Effector memory CD8-positive, alpha-beta T cell (primary cell): ENCODE measurements at places on chromosomes 2 and 18.

DNA sequence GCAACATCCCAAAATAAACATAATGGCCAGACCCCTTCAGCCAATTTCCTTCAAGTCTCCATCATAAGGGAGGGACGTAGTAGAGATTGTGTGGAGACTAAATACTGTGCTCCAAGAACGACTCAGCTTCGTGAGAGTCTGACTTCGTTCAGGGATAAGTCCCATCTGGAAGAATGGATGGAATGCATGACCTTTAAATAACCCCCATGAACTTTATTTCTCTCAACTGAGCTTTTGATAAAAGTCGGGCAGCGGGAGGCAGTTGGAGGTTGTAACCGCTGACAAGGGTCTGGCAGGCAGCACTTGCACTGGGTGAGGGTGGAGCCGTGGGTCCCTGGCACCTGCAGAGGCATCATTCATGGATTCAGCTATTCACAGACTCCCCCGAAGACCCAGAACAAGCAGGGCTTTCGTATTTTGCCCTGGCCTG, 115.9 kb downstream of the ZFP36L2 start:
- DNase-seq, result no peak

- no peak for DNase-seq
Observed at GRCh38 chr2:153394247-153394646, 84.3 kb downstream of the RPRM start.

- no peak for DNase-seq
Observed at GRCh38 chr2:205686056-205686782, 3.9 kb downstream of the NRP2 start.

- DNase-seq, result no peak
Observed at GRCh38 chr18:66325251-66325650, 278.6 kb downstream of the CDH19 start.

DNA sequence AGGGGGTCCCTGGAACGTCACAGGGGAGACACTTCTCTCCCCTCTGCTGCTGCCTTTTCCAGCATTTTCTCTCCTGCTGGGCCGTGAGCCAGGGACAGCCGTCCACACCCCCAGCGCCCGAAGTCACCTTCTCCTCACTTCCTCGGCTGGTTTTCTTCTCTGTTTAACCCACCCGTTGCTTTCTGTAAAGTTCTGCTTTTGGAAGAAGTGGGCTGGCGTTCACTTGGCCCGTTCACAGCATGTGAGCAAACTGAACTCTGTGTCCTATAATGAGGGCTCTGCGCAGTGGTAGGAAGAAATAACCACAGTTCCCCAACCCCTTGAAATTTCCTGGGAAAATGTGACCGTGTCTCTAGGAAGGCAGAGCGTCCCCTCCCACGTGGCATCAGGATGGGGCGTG, 187.0 kb upstream of the HDAC4 start:
- no peak for DNase-seq

- no peak for DNase-seq
Observed at GRCh38 chr2:6493266-6493665, 372.4 kb downstream of the CMPK2 start.

GRCh38 chr18:8503248-8503647, 106.0 kb upstream of the RAB12 start:
- no peak for DNase-seq

DNA sequence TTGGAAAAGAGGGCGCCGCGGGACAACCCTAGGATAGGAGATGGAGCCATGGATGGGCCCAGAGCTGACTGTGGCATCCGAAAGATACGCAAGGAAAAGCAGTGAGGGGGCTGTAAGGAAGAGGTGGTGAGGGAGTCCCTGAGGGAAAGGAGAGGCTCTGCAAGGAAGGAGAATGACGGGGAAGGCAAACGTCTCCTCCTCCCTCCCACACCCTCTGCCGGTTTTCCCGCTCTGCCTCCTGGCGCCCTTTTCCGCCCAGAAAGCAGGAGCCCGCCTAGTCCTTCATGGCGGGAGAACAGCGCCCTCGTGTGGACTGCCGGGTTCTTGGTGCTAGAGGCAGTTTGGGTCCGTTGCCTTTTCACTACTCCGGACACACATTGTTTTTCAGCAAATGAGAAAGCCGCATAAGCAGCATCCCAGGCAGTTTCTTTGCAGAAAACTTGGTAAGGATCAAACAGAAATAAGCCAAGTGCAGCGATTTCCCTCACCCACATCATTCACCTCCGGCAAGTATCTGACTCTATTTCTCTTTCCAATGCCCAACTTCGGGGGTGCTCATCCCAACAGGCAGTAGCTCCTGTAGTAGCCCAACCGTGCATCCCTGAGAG, 200.4 kb downstream of the INO80D start:
- peak; percentile 10 for DNase-seq

DNA sequence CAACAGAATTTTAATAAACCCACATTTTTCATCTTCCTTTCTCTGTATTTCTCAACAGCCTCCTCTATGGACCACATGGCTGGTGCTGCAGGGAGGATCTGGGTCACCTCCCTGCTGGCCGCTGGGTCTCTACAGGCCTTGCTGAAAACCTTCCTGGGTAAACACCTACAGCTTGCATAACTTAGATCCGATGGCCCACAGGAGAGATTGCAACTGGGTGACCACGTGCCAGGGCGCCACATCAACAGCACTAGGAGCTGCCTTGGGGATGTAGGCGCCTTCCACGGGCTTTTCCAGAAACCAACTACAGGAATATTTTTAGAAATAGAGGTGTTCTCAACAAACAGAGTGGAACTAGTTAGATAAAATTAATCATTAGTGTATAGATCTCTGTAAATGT, 19.4 kb downstream of the TMEM18 start:
- DNase-seq, result no peak

- DNase-seq, result no peak
Observed at GRCh38 chr2:105593221-105593967, 151.3 kb upstream of the NCK2 start.

GRCh38 chr2:24981411-24982136, 9.8 kb upstream of the DNAJC27 start:
- DNase-seq, result no peak

DNA sequence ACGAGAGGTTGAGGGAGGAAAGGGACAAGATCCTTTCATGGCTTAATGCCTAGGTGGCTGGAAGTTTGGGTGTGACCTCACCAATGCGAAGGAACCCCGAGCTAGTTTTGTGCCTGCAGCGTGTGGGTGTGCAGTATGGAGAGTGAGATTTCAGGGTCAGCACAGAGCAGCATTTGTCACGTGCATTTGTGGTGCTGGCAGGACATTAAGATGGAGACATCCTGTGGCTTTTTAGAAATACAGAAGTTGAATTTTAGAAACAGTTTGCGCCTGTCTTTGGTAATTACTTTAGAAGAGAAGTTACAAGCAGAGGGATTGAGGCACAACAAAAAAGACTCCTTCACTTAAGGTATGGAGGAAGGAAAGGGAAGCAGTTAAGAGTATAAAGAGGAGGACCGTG, 258.2 kb upstream of the THUMPD2 start:
- no peak for DNase-seq

- no peak for DNase-seq
Observed at GRCh38 chr2:231245249-231246094, 47.0 kb downstream of the ARMC9 start.

GRCh38 chr2:66601624-66602023, 166.7 kb downstream of the MEIS1 start:
- DNase-seq, result no peak

DNA sequence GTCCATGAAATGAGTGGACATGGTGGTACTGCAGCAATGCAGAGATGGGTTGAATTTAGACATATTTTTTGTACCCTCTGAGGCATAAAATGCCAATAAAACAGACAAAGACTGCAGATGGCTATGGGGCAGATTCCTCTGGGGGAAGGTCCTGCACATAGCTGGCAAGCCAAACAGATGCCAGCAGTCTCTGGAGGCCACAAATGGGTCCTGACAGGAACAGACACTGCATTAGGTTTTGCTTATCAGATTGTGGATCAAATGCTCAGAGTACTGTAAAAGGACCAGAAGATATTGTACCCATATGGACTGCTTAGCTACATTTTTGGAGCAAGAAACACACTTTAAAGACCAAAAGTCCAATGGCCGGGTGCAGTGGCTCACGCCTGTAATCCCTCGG, 40.9 kb upstream of the ORC2 start:
- DNase-seq, result no peak

- no peak for DNase-seq
Observed at GRCh38 chr18:23495723-23496440, 7.4 kb upstream of the RMC1 start.

DNA sequence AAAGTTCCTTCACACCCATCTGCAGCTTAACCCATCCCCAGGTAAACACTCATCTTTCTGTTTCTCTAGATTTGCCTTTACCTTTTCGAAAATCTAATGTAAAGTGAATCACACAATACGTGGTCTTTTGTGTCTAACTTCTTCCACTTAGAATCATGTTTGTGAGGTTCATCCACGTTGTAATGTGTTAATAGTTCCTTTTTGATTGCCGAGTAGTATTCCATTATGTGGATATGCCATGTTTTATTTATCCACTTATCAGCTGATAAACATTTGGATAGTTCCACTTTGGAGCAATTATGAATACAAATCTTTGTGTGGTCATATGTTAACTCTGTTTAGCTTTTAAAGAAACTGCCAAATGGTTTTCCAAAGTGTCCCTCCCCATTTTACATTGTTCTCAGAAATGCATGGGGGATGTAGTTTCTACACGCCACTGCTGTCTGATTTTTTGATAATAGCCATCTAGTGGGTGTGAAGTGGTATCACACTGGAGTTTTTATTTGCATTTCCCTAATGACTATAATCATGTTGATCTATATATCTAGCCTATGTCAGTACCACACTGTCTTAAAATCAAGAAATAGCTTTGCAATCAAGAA, 22.3 kb downstream of the PECR start:
- no peak for DNase-seq

- DNase-seq, result no peak
Observed at GRCh38 chr2:8437228-8437948, 244.5 kb upstream of the ID2 start.

DNA sequence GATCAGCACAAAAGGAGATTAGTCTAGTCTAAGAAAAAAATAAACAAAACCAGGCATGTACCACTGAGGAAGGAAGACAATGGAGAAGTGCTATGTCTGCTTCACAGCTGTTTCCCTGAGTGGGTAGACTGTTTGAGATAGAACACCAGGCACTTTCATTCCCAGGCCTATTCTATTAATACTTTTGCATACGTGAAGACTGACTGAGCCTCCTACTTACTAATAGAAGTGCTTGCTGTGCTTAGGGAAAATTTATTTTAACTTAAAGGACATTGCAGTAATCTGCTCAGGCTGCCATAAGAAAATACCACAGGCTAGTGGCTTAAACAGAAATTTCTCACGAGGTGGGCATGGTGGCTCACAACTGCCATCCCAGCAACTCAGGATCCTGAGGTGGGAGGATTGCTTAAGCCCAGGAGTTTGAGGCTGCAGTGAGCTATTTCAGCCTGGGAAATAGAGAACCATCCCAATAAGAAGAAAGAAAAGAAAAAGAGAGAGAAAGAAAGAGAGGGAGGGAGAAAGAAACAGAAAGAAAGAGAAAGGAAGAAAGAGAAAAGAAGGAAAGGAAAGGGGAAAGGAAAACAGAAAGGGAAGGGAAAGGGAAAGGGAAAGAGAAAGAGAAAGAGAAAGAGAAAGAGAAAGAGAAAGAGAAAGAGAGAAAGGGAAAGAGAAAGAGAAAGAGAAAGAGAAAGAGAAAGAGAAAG, 33.0 kb downstream of the CMPK2 start:
- no peak for DNase-seq

- DNase-seq, result no peak
Observed at GRCh38 chr2:205637779-205638503, 44.4 kb upstream of the NRP2 start.

DNA sequence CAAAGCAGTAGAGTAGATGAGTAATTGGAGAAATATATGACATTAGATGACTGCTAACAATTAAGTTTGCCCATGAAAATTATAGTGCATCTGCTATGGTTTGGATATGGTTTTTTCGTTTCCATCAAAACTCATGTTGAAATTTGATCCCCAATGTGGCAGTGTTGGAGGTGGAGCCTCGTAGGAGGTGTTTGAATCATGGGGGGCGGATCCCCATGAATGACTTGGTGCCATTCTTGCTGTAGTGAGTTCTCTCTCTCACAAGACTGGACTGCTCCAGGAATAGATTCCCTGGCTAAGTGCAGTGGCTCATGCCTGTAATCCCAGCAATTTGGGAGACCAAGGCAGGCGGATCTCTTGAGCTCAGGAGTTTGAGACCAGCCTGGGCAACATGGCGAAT, 9.7 kb upstream of the CUL3 start:
- DNase-seq, result no peak

- no peak for DNase-seq
Observed at GRCh38 chr18:73940721-73941120, 206.9 kb downstream of the FBXO15 start.

GRCh38 chr18:35971661-35972196, 750 bp upstream of the RMP24 start:
- no peak for DNase-seq

DNA sequence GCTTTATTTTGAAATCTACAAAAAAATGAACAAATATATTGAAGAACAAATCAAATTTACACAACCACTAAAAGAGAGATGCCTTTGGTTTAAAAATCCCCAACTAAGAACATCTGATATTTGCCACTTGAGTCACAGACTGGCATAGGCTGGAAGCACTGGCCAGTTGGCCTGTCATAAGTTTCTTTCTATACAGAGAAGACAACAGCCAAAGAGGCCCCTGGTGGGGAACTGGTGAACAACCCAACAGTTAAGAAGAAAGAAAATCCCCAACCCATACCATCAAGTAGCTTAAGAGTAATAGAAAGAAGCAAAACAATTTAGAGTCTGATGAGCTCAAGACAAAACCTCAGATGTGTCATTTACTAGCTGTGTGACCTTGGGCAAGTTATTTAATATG, 45.5 kb downstream of the OSR1 start:
- no peak for DNase-seq

GRCh38 chr2:120678251-120678650, 57.4 kb upstream of the GLI2 start:
- DNase-seq, result no peak

DNA sequence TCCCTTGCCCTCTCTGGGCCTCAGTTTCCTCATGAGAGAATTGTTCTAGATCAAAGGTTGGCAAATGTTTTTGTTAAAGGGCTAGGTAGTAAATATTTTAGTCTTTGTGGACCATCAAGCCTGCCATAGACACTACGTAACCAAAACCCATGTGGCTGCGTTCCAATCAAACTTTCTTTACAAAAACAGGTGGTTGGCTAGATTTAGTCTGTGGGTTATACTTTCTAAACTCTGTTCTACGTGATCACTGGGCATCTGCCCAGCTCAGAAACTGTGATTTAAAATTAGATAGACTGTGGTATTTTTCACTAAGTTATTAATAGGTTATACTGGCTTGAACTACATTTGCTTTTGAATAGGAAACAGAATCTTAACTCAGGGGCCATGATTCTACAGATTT, 149.8 kb upstream of the DCC start:
- no peak for DNase-seq

- no peak for DNase-seq
Observed at GRCh38 chr2:216920937-216921456, 61.1 kb upstream of the TNP1 start.

DNA sequence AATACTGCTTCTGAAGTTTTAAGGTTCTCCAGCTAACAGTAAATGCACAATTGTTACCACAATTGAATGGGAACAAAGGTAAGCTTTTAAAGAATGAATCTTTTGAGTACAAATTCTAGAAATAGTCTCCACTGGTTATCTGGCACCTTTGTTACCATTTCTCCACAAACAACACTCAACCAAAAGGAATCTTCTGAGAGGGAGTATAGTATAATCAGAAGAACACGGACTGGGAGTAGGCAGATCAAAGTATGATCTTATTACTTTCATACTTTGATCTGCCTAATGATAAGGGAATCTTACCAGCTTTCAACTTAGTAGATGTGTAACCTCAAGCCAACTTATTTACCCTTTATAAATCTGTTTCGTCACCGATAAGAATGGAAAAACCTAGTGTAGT, 1.4 kb downstream of the CEP76 start:
- DNase-seq, result no peak
